ENCODE measurements at places on chromosomes 4 and X.

DNA sequence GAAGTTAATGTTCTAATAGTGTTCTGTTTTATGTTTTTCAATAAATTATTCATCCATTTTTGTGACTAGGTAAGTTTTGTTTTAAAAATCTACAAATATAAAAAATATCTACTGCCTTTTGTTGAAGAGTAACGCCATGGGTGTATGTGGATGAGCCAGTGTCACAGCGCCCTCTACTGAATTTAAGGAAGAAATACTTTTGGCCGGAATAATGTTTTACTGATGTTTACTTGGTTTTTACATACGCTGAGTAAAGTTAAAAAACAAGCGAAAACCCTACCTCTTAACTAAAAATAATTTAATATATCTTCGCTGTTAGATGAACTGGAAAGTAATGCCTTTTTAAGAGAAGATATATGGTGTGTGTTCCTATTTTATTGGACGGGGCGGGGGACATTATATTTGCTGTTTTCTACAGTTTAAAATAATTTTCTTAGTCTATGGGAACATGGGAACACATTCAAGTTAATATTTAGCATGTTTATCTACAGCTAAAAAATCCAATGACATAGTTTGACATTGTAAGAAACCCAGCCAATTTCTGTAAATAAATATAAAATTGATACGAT lies 86.1 kb downstream of the CPE start:
- no peak for DNase-seq

- no peak for DNase-seq
Observed at GRCh38 chrX:65610040-65610439, 57.4 kb upstream of the MSN start.

DNA sequence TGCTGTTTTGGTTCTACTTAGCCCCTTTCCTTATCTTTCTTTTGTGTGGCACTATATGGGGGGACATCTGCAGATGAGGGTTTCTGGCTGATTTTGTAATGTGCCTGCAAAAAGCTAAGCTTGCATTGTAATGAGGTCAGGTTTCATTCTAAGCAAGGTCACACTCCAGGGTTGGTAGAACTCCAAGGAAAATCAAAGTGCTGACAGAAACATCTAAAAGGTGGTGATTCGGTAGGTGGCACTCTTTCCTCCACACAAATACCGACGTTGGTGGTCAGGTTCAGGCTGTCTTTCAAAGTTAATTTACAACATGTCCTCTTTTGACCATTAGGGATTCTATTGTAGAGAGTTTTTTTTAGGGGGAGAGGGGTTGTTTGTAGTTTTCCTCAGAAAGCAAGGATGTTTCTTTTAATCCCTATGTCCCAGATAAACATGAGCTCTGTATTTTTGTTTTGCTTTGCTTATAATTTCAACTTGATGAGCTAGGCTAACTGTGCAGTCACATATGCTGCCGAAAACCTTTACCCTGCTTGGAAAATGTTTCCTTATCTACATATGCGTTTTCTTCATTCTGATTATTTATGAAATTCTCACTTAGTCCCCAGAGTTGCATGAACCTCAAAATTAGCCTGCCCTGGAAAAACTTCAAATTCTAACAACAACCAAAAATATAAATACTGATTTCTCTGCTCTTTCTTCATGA lies 434.2 kb downstream of the PPARGC1A start:
- no peak for DNase-seq

DNA sequence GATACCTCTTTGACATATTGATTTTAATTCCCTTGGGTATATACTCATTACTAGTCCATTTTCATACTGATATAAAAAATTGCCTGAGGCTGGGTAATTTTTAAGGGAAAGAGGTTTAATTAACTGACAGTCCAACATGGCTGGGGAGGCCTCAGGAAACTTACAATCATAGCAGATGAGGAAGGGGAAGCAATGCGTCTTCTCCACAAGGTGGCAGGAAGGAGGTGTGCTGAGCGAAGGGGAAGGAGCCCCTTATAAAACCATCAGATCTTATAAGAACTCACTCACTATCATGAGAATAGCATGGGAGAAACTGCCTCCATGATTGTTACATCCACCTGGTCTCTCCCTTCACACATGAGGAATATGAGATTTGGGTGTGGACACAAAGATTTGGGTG lies 42.4 kb downstream of the MSX1 start:
- peak; percentile 10 for DNase-seq

DNA sequence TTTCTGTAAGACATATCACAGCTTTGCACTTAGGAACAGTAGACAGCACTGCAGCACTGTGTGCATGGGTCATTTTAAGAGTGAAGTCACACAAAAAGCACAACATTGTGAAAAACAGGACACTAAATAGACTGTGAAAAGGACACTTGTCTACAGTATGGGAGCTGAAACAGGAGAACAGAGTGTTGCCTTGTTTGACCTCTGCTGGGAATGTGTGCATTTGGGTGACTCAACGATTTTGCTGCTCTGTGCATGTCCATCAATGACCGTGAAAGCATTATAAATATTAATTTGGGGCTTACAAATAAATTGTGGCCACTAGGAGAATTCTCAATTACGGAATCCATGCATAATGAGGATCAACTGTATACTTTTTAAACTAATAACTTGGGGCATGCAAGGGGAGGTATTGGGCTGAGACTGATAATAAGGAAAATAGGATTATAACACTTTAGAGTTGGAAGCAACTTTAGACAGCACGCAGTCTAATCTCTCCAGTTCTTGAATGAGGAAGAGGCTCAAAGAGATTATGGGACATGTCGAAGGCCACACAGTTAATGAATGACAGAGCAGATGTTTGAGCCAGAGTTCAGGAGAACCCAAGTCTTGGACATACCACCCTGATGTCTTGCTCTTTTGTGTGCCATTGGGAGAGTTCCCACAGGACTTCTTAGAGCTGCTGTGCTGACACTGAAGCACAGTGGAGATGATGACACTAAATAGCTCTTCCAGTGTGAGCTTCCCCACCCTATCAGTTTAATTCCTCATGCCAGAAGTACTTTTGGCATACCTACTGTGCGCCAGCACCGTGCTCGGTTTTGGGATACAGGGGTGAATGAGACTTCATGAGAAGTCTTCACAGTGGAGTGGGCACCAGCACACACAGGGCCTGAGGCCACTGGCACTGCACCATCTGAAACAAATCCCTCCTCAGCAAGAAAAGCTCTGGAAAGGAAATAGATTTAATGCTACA lies 79.3 kb downstream of the FRAS1 start:
- DNase-seq: no peak

- DNase-seq: no peak
Observed at GRCh38 chrX:14359316-14359715, 170.0 kb upstream of the GLRA2 start.

- DNase-seq: no peak
Observed at GRCh38 chr4:175282407-175282806, 364.2 kb downstream of the ADAM29 start.

- no peak for DNase-seq
Observed at GRCh38 chr4:77187322-77187721, 30.3 kb downstream of the CCNG2 start.

- DNase-seq: no peak
Observed at GRCh38 chr4:185285632-185286393, 76.4 kb downstream of the SNX25 start.

DNA sequence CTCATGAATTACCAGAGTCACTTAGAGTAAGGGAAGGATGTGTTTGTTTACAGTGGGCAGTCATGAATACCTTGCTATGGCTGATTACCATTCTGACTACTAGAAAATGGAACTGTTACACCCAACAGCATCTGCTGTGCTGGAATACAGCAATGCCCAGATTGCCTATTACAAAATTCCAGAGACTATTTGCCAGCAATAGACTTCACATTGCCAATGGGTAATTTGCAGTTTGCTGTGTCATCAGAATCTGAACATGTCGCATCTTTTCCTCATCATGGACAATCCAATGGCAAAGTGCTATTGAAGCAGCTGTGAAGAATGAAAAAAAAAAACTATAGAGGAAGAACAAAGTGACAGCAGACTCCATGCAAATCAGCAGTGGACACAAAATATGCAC lies 356.6 kb downstream of the CXXC4 start:
- DNase-seq: no peak

- no peak for DNase-seq
Observed at GRCh38 chrX:44897539-44897938, 24.6 kb downstream of the KDM6A start.

Data from vagina (tissue), 2 donors.